ENCODE measurements at places on chromosomes 3 and 15.

- no peak for DNase-seq
Observed at GRCh38 chr3:128870347-128870746, 9.1 kb upstream of the ACAD9 start.

DNA sequence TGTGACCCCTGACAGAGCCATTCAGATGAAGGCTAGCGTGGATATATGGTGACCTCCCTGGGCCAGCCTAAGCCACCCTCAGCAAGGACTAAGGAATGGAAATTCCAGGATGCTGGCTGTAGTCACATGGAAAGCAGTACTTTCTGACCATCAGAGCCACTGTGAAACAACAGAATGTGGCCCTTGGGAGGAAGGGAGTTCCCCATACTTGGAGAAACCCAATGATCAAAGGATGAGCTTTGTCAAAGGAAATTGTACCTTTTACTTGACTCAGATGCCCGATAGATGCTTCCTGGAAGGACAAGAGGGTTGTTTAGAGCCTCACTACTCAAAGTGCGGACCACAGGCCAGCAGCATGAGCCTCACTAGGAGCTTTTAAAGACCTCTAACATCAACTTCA, 484.5 kb upstream of the PROK2 start:
- DNase-seq, result no peak

- no peak for DNase-seq
Observed at GRCh38 chr3:126912027-126912422, 70.9 kb upstream of the PLXNA1 start.

GRCh38 chr3:171966533-171967136, 72.7 kb upstream of the FNDC3B start:
- no peak for DNase-seq

- no peak for DNase-seq
Observed at GRCh38 chr15:27990521-27991515, 108.3 kb downstream of the OCA2 start.

GRCh38 chr3:65676580-65676979, 362.1 kb downstream of the MAGI1 start:
- no peak for DNase-seq

GRCh38 chr15:79904271-79904670, 7.5 kb upstream of the MTHFS start:
- no peak for DNase-seq

DNA sequence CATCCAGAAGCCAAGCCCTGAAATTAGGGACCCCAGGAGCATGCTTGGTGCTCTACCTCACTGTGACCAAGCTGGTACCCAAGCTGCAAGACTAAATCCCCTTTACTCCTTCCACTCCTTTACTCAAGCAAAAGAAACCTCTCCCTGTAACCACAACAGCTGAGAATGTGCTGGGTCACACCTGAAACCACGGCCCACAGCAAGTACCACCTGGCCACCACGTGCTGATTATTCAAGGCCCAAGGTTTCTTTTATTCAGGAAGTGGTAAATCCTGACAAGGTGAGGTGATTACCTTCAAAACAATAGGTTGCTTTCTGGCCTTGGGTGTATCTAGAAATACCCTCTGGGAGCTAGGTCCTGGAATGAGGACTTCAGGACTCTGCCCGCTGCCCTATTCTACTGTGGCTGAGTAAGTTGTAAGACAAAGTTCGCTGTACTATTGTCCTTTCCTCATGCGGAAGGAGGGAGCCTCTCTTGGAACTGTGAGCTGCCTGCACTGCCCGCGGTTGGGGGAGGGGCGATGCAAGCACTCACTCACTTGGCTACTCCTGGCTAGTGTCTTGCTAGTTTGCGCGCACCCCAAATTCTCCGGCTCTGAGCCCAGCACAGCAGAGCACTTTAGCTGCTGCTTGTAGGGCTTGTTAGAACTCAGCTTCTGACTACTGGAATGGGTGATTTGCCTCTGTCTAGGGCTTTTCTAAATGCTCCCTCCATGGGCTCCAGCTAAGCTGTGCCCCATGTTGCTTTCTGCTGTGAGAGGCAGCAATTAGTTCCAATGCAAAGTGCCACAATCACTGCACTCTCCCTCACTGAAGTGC, 487.1 kb upstream of the CNTN3 start:
- no peak for DNase-seq

DNA sequence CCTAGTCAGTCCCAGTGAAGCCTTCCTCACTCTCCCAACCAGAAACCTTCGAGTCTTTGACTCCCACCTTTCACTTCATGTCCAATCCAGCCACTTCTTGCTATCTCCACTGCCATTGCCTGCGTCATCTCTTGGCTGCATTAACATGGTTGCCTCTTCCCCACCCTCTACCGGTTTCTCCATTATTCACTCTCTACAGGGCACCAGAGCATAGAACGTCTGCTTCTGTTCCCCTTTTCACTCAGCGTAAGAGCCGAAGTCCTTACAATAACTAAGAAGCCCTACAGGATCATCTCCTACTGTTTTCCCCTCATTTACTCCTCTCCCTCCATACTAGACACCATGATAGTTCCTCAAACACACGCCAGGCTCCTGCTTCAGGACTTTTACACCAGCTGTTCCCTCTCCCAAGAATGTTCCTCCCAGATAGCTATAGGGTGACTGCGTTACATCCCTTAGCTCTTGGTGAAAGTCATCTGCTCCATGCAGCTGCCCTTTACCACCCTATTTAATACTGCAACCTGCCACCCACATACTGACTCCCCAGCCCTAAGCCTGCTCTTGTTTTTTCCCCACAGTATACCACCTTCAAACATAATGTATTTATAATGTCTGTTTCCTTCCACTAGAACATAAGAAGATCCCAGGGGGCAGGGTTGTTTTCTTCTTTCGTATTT, 30.9 kb downstream of the RCN2 start:
- no peak for DNase-seq

DNA sequence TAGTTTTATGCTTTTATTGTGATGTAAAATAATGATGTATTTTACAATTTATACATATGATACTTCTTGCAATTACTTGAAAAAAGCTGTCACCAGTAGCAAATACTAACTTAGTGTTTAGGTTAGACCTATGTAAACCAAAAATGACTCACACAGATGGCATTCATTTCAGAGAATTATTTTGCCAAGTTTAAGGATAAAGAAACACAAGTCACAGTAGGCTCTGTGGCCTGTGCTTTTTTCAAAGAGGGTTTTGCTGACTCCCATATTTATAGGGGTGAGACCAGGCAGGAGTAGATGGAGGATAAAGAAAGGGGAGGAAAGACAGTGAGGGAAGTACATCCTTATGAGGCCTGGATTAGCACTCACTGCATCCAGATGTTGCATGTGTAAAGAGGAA, 356.6 kb upstream of the NPAP1 start:
- DNase-seq, result no peak

- no peak for DNase-seq
Observed at GRCh38 chr15:45611305-45611704, 23.5 kb upstream of the SQOR start.

- DNase-seq, result no peak
Observed at GRCh38 chr15:75801859-75802593, 41.2 kb upstream of the UBE2Q2 start.

All from NCI-H2029 (cell line).